ENCODE measurements at places on chromosomes 6 and 20.
A peak's percentile ranks its signal among the peaks of the same experiment; 100 is the strongest.

DNA sequence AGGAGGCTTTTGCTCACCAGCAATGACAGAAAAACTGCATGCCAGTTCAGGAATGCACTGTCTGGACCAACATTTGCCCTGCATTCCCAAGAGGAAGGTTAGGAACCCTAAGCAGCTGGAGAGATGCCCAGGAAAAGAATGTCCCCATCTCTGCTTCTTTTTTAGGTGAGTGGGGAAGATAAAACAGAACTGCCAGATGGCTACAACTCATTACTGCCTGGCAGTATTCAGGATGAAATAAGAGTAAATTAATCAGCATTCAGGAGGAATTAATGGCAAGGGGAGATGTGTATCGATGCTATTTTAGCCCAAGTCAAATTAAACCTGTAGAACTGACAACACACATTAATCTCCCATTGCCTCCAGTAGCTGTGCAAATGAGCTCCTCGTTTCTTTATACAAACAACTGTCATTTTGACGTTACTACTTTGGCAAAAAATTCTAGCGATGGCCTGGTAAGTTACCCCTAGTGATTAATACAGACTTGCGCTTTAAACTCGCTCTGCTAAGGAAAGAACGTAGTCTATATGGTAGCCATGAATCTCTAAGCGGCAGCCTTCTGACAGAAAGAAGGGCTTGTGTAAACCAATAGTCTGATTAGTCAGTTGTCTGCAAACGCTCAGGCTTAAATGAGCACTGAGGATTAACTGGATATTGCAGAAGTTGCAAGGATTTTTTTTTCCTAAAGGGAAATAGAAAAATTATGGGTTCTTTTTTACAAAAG, 16.7 kb upstream of the SMLR1 start:
- no peak for DNase-seq

- DNase-seq: peak; percentile 8
These were observed 28.5 kb upstream of the CITED2 start for GRCh38 chr6:139402876-139403386.

- DNase-seq: no peak
These were observed 600.6 kb downstream of the QKI start for GRCh38 chr6:164015088-164015484.

GRCh38 chr6:147029923-147030322, 174.3 kb upstream of the STXBP5 start:
- no peak for DNase-seq

- no peak for DNase-seq
These were observed 91.4 kb upstream of the ARID1B start for GRCh38 chr6:156685823-156686222.

GRCh38 chr20:54433636-54434035, 41.8 kb upstream of the DOK5 start:
- no peak for DNase-seq

GRCh38 chr6:138572885-138573284, 73.6 kb upstream of the NHSL1 start:
- DNase-seq: no peak

DNA sequence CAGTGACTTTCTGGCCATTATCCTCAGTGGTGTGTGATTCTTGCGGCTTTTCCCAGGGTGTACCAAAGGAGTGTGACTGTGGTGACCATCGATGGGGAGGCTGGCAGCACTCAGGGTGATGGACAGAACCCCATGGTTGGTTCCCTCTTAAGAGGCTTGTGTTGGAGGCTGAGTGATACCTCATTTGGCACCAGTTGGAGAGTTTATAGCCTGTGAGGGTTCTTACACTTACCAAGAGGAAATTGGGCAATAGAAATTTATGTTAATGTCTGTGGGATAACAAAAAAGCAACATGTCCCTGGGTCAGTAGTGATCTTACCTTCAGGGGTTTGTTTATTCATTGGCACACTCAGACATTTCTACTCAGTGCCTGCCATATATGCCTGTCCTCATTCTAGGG, 37.2 kb downstream of the DAAM2 start:
- peak; percentile 30 for DNase-seq

DNA sequence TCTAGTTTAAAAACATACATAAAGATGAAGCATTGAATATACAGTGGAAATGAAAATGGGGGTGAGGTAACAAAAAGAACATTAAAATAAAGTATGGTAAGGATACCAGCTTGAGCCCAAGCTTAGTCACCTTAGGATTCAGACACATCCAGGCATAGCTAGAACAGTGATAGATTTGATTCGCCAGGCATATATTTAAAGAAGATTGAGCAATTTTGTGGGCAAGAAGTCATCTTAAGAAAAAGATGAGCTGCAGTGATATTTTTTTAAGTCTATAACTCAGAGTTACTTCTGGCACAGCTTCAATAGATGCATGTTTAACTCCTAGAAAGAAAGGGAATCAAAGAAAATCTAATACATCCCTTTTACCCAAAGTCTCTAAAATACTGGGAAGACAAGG, 97.9 kb downstream of the BMP5 start:
- DNase-seq: no peak

- DNase-seq: peak; percentile 67
These were observed 5.8 kb downstream of the C6orf132 start for GRCh38 chr6:42136508-42137193.

DNA sequence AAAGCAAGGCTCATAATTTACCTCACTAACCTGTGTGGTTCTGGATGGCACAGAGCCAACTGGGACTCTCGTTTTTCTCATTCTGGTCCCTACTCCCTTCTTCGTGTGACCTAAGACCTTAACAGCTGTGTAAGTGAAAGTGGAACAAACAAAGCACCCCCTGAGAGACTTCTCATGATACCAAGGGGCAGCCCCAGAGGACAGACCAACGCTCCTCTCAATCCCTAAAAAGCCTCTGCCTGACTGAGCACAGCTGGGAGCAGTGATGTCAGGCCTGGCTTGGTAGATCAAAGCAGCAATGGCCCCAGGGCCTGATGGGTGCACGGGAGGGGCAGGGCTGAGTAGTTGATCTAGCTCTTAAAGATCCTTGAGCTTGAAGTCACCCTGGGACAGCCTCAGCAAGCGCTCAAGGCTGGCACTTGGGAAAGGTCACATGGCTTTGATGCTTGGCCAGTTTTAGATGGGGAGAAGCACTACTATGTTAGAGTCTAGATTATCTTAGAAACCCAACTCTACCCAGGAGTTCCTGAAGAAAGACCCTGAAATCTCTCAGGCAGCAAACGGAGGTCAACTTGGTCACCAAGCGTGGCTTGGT, 16.2 kb upstream of the TGM2 start:
- DNase-seq: no peak

- no peak for DNase-seq
These were observed 74.9 kb upstream of the TOX2 start for GRCh38 chr20:43839793-43840199.

GRCh38 chr6:81067057-81067456, 685.4 kb downstream of the TENT5A start:
- DNase-seq: no peak

- no peak for DNase-seq
These were observed 47.6 kb downstream of the RALGAPB start for GRCh38 chr20:38520261-38520660.

- DNase-seq: no peak
These were observed 852 bp downstream of the CST4 start for GRCh38 chr20:23687986-23688385.

GRCh38 chr6:41966214-41966920, 24.8 kb upstream of the CCND3 start:
- no peak for DNase-seq

- no peak for DNase-seq
These were observed 70.8 kb downstream of the PTPN1 start for GRCh38 chr20:50580842-50581544.

DNA sequence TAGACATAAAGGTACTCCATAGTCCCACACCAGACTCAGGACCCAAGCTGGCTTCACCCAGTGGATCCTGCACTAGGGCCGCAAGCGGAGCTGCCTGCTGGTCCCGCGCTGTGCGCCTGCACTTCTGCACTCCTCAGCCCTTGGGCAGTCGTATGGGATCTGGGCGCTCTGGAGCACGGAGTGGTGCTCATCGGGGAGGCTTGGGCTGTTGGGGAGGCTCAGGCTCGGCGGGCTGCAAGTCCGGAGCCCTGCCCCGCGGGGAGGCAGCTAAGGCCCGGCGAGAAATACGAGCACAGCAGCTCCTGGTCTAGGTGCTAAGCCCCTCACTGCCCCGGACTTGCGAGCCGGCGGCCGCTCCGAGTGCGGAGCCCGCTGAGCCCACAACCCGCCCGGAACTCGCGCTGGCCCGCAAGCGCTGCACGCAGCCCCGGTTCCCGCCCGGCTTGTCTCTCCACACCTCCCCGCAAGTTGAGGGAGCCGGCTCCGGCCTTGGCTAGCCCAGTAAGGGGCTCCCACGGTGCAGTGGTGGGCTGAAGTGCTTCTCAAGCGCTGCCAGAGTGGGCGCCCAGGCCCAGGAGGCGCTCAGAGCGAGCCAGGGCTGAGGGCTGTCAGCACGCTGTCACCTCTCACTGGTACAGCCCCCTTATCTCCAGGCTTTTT, 33.4 kb upstream of the GCNT2 start:
- DNase-seq: no peak

DNA sequence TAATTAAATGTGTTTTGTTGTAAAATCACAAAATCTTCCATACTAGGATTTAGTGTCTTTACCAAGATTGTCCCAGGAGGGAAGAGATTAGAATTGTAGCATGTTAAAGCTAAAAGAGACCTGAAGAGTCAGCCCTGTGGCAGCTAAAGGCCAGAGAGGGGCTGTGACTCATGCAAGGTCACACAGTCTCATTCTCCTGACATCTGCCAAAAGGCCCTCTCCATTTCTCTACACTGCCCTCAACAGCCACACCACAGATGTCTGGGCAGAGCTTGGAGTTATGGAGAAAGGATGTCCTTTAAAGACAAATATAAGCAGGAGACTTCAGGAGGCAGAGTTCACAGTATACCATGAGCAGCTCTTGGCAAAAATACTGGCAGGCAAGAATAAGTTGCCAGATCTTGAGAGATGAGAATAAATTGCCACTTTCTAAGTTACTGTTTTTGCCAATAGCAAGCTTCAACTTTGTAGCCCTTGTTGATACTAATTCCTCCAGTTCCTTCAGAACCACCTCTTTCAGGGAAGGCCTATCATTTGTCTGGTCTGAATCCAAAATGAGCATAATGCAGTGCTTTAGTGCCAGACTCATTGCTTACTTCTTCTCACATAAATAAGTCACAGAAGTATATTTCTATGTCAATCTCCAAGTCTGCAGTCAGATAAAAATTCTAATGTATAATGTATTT, 41.7 kb downstream of the AKIRIN2 start:
- no peak for DNase-seq

DNA sequence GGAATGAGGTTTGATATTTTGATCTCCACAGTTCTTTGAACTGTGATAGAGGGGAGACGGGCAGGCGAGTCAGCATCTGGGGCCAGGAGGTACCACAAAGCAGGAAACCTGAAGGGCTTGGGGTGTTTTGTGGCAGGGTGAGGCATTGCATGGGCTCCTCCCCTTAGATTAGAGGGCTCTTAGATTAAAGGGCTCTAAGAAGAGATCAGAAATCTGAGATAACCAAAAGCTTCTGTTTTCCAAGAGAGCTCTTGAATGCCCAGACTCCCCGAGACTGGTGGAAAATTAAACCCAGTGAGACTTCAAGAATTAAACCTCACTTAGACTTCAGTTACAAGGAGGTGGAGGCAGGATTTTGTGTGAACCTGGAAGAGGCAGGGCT, 2.4 kb upstream of the GPX5 start:
- DNase-seq: no peak

- DNase-seq: no peak
These were observed 491.7 kb downstream of the DHX35 start for GRCh38 chr20:39453890-39454289.

- DNase-seq: no peak
These were observed 143.5 kb upstream of the BMP2 start for GRCh38 chr20:6623989-6624388.

Measured in H4 (cell line).